Skeletal muscle tissue (tissue), 5 donors: ENCODE measurements at places on chromosomes 5 and 9. TPM values are rescaled to one million over a fixed set of nuclear protein-coding genes. Genes with fewer than 3 reads are reported as not detected.

The TEX48 gene
- total RNA-seq, result not detected

The IRX1 gene
- total RNA-seq, result 2.1 TPM

The REEP2 gene
- 7.3 TPM for total RNA-seq

The ZFP37 gene
- 3.1 TPM for total RNA-seq

The PRXL2C gene
- 16.7 TPM for total RNA-seq

The BHMT gene
- 1.0 TPM for total RNA-seq

The BAAT gene
- 0.52 TPM for total RNA-seq

The ACTBL2 gene
- total RNA-seq, result not detected

The OR1Q1 gene
- not detected for total RNA-seq

The FGD3 gene
- 4.2 TPM for total RNA-seq

The FAM151B gene
- total RNA-seq, result 7.8 TPM

The GDNF gene
- 0.52 TPM for total RNA-seq

The MBLAC2 gene
- total RNA-seq, result 3.1 TPM

The RFX3 gene
- 9.9 TPM for total RNA-seq

The MEGF10 gene
- total RNA-seq, result 77.8 TPM

The FOXD4L6 gene
- total RNA-seq, result not detected

The TLE1 gene
- 65.2 TPM for total RNA-seq

The ORM2 gene
- total RNA-seq, result not detected

The KIAA0825 gene
- 5.2 TPM for total RNA-seq

The CCDC180 gene
- total RNA-seq, result 7.3 TPM

The SNCB gene
- not detected for total RNA-seq

The LRRC26 gene
- not detected for total RNA-seq

The TMEM252 gene
- total RNA-seq, result not detected

The ARID3C gene
- total RNA-seq, result not detected

The CARTPT gene
- not detected for total RNA-seq

The TMEM171 gene
- total RNA-seq, result not detected

The ZNF618 gene
- 4.7 TPM for total RNA-seq
